Epithelial cell of proximal tubule (primary cell): ENCODE measurements at places on chromosomes 13 and 19. TPM values are rescaled to one million over a fixed set of nuclear protein-coding genes. Genes with fewer than 3 reads are reported as not detected.

DNA sequence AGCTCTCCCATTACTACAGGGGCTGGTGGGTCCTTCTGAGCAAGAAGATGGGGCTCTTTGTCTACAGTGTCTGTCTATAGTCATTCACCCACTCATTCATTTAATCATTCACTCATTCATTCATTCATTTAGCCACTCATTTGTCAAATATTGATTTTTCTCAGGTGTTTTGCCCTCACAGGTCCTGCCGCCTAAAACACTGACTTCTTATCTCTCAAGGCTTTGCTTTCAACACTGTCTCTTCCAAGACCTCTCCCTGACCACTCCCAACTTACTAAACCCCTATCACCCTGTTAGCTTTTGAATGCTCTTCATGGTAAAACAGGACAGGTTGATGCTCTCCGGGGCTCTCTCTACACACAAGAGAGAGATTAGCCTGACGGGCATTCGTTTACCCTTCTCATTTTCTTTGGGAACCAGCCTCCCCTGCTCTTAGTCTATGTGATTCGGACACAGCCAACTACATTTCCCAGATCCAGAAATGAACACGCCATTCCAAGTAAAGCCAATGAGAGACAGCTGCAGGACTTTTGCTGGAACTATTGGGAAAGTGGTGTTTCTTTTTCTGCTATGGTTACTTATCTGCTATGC lies 22.7 kb downstream of the FAM187B start:
- no peak for DNase-seq

- DNase-seq, result no peak
Measured at GRCh38 chr13:31485183-31485582, 254.1 kb upstream of the RXFP2 start.

- no peak for DNase-seq
Measured at GRCh38 chr13:20373861-20374260, 141.7 kb upstream of the GJB6 start.

Gene TSKS
- total RNA-seq, result not detected in 2 replicates

Gene NALCN
- total RNA-seq, result 0.35 and 3.8 TPM in 2 replicates
